ELF-1 (cell line): ENCODE measurements at places on chromosomes 13 and 19.

- peak; percentile 44 for DNase-seq
Measured at GRCh38 chr19:55179606-55180484, at the start of gene SYT5. Gene SYT5, minus strand, starts transcription at chr19:55180289. Its CDS starts 1,248 bp downstream, at chr19:55179041.

- no peak for DNase-seq
Measured at GRCh38 chr13:61030445-61030844, 385.2 kb downstream of the PCDH20 start.

DNA sequence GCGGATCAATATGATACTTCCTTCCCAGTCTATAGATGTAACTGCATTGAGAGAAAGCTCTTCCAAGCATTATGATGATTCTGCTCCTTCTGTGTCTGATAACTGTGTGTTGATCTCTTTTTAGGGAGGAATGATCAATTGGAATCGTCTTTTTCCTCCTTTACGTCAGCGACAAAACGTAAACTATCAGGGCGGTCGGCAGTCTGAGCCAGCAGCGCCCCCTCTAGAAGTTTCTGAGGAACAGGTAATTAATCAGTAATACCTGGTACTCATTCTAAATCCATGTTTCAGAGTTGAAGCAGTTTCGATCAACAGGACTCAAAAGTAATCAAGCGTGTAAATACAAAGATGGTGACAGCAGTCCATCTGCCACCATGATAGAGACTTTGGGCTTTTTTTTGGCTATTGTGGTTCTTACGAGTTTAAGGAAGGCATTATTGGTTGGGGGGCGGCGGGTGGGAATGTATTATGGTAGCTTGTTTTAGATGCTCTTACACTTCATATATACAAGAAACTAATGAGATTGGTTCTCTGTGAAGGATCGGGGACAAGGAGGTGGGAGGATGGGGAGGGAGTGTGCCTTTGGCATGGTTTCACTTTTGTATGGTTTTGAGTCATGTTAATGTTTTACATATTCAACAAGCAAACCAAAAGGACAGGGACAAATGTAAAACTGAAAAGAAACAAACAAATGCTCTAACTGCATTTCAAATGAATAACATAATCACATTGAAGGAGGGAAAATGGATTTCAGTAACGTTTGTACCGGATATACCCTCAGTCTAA is 60.7 kb upstream of the GPR183 start:
- DNase-seq: no peak

GRCh38 chr19:2719920-2720776 is 1.0 kb downstream of the DIRAS1 start:
- peak; percentile 44 for DNase-seq

- DNase-seq: peak; percentile 7
Measured at GRCh38 chr13:107271227-107271626, 703.3 kb upstream of the ARGLU1 start.

- no peak for DNase-seq
Measured at GRCh38 chr19:39166571-39167391, 30.0 kb upstream of the NCCRP1 start.

- peak; percentile 86 for DNase-seq
Measured at GRCh38 chr19:19214892-19215291, 3.1 kb downstream of the NCAN start.

GRCh38 chr13:99144306-99144705 is 56.3 kb upstream of the UBAC2 start:
- no peak for DNase-seq
